ENCODE measurements at places on chromosomes 7 and 10.

GRCh38 chr7:22989643-22990587, 24.0 kb downstream of the HYCC1 start:
- DNase-seq: no peak

- DNase-seq: no peak
Measured at GRCh38 chr7:123004931-123005330, 9.4 kb upstream of the TAS2R16 start.

GRCh38 chr10:13049774-13050420, 48.4 kb upstream of the CCDC3 start:
- DNase-seq: no peak

DNA sequence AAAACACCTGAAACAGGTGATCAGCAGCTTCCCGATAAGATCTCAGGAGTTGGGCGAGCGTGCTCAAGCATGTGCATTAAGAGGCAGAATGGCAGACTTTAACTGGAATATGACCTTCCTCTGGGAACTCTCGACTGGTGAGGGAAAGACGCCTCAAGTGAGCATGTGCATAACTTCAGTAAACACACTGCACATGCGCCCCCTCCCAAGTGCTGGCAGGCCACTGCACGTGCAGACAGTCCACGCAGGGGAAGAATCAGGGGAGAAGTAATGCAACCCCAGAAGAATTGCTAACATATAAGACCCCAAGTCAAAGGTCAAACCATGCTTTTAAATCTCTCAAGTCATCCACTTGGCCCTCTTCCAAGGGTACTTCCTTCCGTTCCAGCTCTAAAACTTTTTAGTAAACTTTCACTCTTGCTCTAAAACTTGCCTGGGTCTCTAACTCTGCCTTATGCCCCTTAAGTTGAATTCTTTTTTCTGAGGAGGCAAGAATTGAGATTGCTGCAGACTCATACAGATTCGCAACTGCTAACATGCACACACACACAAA, 541.0 kb downstream of the TNS3 start:
- no peak for DNase-seq

DNA sequence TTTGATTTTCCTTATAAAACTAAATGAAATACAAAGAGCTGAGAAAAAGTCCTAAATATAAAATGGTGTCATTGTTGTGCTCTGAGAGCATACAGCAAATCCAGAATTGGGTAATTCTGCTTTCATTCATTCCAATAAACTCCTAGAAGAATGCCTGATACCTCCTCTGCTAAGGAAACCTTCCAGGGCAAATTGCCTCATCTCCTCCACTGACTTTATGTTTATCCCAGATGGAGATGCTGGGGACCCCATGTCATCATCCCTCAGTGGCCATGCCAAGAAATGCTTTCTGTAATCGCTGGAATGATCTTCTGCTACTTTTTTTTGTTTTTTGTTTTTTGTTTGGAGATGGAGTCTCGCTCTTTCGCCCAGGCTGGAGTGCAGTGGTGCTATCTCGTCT, 119.3 kb upstream of the PRKCQ start:
- no peak for DNase-seq

DNA sequence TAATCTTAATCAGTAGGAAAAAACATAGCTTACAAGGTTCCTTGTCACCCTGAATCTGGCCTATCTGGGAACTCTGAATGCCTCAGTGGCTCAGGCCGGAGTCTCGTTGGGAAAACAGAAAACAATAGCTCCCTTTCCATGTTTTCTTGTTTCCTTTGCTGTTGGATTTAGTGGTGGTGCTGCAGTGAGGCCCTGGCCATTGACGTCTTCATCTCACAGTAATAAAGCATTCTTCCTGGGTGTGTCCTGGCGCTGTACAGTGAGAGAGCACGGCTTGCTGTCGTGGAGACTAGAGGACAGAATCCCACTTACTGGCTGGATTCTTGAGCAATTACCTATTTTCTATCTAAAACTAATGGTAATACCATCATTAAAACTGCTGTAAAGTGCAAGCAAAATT, 1.3 kb upstream of the SPOCK2 start:
- no peak for DNase-seq

- no peak for DNase-seq
Measured at GRCh38 chr7:33040803-33041516, 21.6 kb downstream of the NT5C3A start.

GRCh38 chr10:119408969-119409371, 133.5 kb downstream of the RGS10 start:
- no peak for DNase-seq

DNA sequence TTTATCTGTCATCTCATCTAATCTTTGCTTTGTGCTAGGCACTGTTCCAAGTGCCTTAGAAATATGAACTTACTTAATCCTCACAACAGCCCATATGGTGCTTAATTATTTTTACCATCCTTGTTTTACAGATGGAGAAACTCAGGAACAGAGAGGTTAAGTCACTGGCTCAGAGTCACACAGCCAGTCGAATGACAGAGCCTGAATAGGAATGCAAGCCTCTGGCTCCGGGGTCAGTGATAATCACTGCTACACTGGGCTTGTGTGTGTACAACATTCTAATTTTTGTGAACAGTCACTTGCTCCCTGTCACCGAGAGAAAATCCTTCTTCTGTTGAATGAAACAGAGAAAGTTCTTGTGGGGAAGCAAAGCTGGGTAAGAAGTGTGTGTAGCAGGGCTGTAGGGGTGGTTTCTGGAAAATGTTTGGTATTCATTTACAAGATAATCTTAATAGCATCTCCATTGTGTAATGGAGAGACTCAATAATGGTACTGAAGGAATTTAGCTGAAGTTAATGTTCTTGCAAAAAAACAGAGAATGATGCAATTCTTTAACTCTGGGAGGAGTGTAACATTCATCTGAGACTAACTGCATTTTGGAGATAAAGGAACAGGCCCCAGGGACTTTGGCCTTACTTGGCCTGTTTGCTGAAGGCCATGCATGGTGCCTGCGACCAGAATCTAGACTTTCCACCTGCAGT, 290.6 kb downstream of the FRMD4A start:
- no peak for DNase-seq

- DNase-seq: no peak
Measured at GRCh38 chr7:131197920-131198615, 129.6 kb upstream of the MKLN1 start.

DNA sequence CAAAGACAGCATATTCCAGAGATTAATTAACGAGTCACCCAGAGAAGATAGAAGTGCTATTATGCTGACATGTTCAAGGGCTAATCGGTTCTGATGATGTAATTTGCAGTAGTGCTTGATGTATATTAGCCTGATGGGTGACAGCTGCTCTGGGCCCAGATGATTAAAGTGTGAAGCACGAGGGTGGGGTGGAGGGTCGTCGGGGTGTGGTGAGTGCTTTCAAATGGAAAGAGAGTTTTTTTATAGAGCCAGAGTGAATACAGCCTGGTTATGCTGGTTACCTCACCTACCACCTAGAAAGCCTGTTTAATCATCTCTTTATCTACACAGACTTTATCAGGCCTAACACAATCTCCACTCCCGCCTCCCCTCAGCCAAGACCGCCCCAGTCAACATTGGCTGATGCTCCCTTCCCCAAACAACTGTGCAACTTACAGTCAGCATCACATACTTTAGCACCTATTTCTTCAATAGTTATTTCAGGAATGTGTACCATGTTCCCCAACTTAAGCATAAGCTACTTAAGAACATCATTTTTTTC, 11.5 kb upstream of the STN1 start:
- DNase-seq: no peak

DNA sequence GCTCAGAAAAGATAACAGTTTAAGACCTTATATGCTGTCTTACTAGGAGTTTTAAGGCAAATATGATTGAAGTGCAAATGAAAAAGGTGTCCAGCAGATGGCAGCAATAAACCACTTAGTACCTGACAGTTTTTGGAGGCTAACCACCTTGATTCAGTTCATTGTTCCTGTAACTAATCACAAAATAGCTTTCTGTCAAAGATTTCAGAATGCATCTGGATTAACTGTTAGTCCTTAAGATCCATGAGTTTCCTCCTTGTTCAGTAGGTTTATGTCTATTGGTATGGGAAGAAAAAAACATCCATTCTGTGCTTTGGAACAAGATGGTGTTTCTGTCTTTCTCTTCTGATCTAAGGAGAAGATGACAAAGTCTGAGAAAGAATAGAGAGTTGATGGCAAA, 46.6 kb downstream of the CCSER2 start:
- DNase-seq: no peak

GRCh38 chr10:74027702-74028101, 29.8 kb downstream of the VCL start:
- no peak for DNase-seq

GRCh38 chr7:90430614-90431460, 27.6 kb downstream of the CLDN12 start:
- no peak for DNase-seq

DNA sequence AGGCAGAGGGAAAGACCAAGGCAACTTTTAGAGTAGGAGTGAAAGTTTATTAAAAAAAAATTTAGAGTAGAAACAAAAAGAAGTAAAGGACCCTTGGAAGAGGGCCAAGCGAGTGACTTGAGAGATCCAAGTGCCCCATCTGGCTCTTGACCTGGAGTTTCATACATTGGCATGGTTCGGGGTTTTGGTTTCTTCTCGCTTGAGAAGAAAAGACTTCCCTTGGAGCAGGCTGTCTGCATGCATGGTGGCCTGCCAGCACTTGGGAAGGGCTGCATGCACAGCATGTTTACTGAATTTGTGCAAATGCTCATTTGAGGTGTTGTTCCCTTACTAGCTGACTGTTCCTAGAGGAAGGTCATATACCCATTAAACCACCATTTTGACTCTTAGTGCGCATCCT, 8.8 kb upstream of the ADO start:
- DNase-seq: no peak

- DNase-seq: no peak
Measured at GRCh38 chr10:95329296-95329695, 38.5 kb upstream of the PDLIM1 start.

DNA sequence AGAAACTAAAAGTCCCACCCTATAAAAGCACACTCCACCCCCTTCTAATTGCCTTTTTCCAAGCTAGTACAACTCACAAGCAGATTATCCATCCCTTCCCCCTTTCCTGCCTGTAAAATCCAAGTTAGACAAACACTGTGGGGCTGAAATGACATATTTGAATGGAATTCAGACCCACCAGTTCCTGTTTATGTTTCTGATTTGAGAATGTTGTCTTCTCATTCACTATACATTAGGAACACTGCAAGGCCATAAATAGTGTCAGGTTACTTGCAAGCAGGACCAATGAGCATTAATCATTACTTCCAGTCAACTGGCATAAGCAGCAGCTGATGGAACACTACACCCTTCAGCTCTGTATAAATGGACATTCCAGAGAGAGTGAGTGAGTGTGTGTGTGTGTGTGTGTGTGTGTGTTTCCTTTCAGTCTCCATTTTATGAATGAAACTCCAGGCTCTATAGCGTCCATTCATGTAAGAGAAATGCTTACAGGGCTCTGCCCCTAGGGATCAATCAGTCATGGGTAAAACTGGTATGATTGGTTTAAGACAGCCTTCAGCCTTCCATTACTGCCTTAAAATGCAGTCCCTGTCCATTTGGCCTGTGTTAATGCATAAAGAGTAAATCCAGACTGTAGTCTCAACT, 69.3 kb downstream of the ETV1 start:
- DNase-seq: peak; percentile 74
